ENCODE measurements at places on chromosomes 13 and 19.

DNA sequence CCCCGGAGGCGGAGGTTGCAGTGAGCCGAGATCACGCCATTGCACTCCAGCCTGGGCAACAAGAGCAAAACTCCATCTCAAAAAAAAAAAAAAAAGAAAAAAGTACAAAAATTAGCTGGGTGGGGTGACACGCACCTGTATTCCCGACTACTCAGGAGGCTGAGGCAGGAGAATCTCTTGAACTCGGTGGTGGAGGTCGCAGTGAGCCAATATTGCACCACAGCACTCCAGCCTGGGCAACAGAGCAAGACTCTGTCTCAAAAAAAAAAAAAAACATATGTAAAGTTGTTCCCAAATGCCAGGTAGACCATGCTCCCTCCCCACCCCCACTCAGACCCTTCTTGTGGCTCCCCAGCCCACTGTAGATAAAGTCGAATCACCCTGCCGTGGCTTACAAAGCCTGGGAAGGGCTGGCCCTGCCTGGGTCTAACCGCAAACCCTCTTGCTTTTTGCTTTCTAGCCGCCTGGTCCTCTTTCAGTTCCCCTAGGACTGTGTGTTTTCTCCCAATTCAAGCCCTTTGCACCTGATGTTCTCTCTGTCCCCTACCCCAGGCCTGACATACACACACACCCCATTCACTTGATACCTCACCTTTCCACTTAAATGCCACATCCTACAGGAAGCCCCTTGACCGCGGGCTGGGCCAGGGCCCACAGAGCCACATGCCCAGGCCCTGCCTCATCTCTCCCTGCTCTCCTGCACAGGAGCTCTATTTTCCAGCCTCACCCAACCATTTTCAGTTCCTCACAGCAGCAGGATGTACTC lies 34.4 kb downstream of the MAP4K1 start:
- no peak overlapping the region for H3K27ac ChIP-seq
- peaks cover 23% of the 10 kb centered on the region for H3K4me1 ChIP-seq
- H3K4me3 ChIP-seq, result no peak overlapping the region
- peaks cover 15% of the 10 kb centered on the region for H3K36me3 ChIP-seq

GRCh38 chr19:35657904-35658700 lies 8.2 kb upstream of the UPK1A start:
- no peak overlapping the region for H3K4me3 ChIP-seq
- no peak overlapping the region for H3K27ac ChIP-seq
- no peak for DNase-seq
- H3K27me3 ChIP-seq, result no peaks in the 10 kb centered on the region

DNA sequence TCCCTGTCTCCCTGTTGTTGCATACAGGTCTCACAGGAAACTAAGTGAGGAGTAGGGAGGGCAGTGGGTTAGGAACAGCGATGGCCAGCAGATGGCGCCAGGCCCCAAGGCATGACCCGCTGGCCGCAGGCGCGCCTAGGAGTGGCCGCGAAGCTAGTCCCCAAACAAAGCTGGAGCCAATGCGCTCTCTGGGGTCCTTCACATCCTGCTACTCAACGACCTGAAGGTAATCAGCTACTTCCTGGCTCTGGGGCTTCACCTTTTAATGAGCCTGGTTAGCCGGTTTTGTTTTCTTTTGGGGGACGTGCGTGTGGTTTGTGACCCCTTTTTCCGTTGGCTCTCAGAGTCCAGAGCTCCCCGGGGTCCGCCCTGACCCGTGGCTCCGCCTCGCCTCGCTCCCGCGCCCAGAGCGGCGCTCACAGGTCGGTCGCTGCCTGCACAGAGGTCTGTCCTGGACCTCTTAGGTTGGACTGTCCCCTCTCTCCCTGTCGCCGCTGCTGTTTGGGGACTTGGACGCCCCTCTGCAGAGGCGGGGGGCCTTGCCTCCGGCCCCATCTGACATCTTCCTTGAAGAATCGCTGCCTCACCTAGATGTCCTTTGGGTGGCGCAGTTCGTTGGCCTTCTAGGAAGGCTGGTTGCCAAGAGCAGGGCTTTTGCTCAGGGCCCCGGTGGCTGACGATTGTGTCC lies 62.2 kb upstream of the GTF3A start:
- no peak overlapping the region for H3K4me3 ChIP-seq
- H3K36me3 ChIP-seq, result no peaks in the 10 kb centered on the region
- peak; percentile 85 for DNase-seq
- H3K4me1 ChIP-seq, result peaks cover 11% of the 10 kb centered on the region
- H3K27ac ChIP-seq, result no peak overlapping the region
- H3K27me3 ChIP-seq, result peaks cover 59% of the 10 kb centered on the region

DNA sequence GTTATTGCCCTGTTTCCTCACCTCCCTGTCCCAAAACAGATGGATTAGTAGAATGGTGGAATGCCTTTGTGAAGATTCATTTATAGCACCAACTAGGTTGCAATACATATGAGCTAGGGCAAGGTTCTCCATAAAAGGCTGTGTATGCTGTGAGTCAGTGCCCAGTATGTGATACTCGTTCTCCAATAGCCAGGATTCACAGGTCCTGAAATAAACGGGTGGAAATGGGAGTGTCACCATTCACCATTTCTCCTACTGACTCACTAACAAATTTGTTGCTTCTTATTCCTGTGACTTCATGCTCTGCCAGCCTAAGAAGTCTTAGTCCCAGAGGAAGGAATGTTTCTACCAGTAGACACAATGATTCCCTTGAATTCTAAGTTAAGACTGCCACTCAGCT lies 1745.4 kb downstream of the SLITRK1 start:
- no peak overlapping the region for H3K4me3 ChIP-seq
- H3K36me3 ChIP-seq, result no peaks in the 10 kb centered on the region
- no peak overlapping the region for H3K27ac ChIP-seq
- no peaks in the 10 kb centered on the region for H3K4me1 ChIP-seq

- DNase-seq, result no peak
- peaks cover 17% of the 10 kb centered on the region for H3K36me3 ChIP-seq
Measured at GRCh38 chr19:45890877-45891276, 4.9 kb upstream of the IRF2BP1 start.

- peaks cover 25% of the 10 kb centered on the region for H3K4me1 ChIP-seq
- H3K36me3 ChIP-seq, result no peaks in the 10 kb centered on the region
- H3K27me3 ChIP-seq, result peaks cover 23% of the 10 kb centered on the region
- no peak overlapping the region for H3K4me3 ChIP-seq
- no peak overlapping the region for H3K27ac ChIP-seq
Measured at GRCh38 chr13:110511509-110512181, 49.9 kb downstream of the RAB20 start.

DNA sequence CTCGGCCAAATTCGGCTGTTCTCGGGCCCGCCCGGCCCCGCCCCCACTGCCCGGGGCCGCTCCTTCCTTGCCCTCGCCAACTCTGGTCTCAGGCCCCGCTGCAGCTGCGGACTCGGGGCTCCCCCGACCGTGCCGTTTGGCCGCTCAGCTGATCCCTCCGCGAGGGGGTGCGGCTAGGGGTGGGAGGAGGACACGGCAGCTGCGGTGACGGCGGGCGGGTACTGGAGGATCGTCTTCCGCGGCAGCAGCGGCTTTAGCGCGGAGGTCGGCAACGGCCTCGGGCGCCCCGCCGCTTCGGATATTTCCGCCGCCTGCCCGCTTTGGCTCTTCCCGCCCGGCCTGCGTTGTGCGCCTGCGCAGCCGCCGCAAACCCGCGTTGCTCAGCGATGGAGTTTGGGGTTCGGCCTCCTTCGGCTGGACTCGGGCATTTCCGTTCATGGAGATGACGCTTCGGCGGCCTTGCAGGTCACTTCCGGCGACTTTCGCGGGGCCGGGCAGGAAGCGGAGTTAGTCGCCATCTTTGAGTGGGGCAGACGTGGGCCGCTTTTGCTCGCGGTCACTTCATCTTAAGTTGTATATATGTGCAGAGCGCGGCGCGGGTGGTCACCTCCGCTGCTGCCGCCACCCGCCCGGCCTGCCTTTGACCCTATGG lies 338 bp upstream of the UBE2M start:
- H3K36me3 ChIP-seq, result peaks cover 46% of the 10 kb centered on the region
- H3K27ac ChIP-seq, result peak overlapping the region; percentile 98
- H3K4me1 ChIP-seq, result peaks cover 79% of the 10 kb centered on the region
- peaks cover 6% of the 10 kb centered on the region for H3K27me3 ChIP-seq
- peak overlapping the region; percentile 96 for H3K4me3 ChIP-seq
- peak; percentile 100 for DNase-seq

DNA sequence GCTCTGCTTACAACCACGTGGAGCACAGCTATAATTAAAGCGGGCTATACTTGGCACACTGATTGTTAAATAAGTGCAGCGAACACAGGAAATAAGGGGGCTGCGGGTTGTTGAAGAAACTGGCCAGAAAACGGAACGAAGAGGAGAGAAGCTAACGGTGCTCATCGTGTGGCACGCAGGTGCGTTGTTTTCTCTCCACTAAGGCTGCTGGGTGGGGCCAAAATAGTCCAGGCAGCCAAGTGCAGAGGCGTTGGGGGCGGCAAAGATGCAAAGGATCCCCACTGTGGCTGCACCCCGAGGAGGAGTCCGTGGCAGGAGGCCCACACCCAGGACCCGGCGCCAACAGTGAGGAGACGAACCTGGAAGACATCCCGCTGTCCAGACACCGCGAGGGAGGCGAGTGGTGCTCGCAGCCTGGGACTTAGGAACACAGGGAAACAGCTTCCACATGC lies 8.1 kb upstream of the ARL11 start:
- peak overlapping the region; percentile 18 for H3K4me3 ChIP-seq
- no peak for DNase-seq
- H3K36me3 ChIP-seq, result no peaks in the 10 kb centered on the region
- H3K4me1 ChIP-seq, result peaks cover 4% of the 10 kb centered on the region
- no peak overlapping the region for H3K27ac ChIP-seq

DNA sequence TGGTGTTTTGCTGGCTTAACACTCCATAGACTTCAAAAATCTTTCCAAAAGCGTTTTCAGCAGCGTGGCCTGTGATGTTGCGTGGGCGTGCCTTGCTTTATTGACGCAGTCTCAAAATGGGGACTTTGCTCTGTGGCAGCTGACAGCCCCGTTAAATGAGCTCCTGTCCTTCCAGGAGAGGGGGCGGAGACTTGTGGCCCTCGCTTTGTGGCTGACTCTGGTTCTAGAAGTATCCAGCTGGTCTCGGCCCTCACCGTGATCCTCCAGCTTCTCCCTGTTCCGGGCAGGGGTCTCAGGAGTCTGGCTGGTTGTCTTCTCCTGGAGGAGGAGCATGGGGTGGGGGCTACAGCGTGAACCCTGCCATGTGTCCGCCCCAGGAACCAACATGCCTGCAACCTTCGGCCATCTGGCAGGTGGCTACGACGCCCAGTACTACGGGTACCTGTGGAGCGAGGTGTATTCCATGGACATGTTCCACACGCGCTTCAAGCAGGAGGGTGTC lies 8.4 kb upstream of the ZNF554 start:
- H3K27me3 ChIP-seq, result no peaks in the 10 kb centered on the region
- peaks cover 7% of the 10 kb centered on the region for H3K36me3 ChIP-seq
- peak overlapping the region; percentile 7 for H3K27ac ChIP-seq
- no peak overlapping the region for H3K4me3 ChIP-seq
- no peak for DNase-seq

GRCh38 chr13:111590796-111591195 lies 270.4 kb downstream of the TEX29 start:
- no peaks in the 10 kb centered on the region for H3K36me3 ChIP-seq
- no peak overlapping the region for H3K27ac ChIP-seq
- no peaks in the 10 kb centered on the region for H3K4me1 ChIP-seq
- H3K27me3 ChIP-seq, result no peaks in the 10 kb centered on the region
- no peak for DNase-seq

DNA sequence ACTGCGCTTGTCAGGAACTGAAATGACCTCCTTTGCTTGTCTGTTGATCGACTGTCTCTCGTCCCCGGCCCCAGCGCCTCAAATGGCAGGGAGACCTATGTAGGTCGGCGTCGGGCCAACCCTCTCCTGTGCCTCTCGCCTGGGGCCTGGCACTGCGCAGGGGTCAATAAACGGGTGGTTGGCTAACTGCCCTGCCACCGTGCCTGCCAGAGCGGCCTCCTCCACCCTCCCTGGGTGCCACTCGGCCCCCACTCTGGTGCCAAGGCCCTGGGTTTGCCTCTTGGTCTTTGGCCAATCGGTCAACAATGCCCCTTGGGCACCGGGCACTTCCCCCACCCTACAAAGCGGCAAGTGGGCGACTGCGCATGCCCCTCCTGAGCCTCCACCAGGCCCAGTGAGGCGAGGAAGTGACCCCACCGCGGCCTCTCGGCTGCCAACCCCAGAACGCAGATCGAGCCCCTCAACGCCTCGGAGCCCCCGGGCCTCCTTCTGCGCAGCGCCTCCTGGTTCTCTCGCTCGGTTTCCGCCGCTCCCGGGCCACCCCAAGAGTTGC lies 1.1 kb downstream of the KEAP1 start:
- peak overlapping the region; percentile 88 for H3K27ac ChIP-seq
- H3K4me3 ChIP-seq, result peak overlapping the region; percentile 86

DNA sequence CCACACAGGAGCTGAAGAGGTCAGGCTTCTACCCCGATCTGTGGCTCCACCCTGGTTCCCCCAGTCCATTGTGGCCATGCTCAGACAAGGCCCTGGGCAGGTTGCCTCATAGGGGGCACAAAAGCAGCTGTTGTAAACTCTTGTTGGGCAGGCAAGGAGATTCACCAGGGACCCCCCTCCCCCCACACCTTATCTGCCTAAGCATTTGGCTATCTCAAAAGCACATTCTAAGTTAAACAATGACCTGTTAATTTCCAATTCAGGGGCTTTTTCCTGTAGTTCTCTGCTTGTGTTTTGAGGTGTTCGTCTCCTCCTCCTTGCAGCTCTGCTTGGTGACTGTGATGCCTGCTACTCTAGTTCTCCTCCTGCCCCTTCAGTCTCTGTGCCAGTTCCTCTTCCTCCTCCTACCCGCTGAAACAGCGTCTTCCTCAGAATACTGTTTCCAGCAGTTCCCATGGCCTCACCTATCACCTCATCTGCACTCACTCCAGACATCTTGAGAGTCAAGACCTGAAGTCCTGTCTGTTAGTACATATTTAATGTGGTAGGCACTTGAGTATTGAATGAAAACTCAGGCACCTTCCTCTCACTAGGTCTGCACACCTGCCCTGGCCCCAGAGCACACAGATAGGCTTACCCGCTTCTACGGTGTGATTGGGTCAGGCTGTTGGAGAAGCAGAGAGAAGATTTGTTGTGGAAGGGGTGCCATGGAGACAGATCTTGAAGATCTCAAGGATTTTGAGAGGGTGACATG lies 31.7 kb downstream of the SPATA13 start:
- no peaks in the 10 kb centered on the region for H3K36me3 ChIP-seq
- DNase-seq, result no peak
- H3K27me3 ChIP-seq, result peaks cover 4% of the 10 kb centered on the region
- no peak overlapping the region for H3K4me3 ChIP-seq
- H3K4me1 ChIP-seq, result peaks cover 5% of the 10 kb centered on the region
- H3K27ac ChIP-seq, result no peak overlapping the region

All from activated naive CD4-positive, alpha-beta T cell treated with anti-CD3 and anti-CD28 coated beads, Interleukin-2, amount 10 ng/mL, durations not matched to agents 7 days and 5 days (primary cell).